GM03348 (cell line): ENCODE measurements at places on chromosomes 5 and 9.
A peak's percentile ranks its signal among the peaks of the same experiment; 100 is the strongest.

DNA sequence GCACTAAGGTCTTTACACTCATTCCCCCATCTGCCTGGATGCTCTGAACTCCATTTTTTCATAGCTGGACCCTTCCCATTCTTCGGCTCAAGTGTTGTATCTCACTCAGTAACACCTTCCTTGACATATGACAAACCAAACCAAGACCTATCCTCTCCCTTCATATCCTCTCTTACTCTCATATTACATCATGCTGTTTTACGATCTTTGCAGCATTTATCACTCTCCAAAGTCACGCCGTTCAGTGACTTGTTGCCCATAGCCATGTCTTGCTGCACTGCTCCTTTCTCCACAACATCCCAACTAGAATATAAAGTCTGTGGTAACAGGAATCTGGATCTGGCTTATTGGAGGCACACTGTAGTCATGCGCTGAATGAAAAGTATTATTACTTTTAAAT is 923.6 kb upstream of the DMAC1 start:
- DNase-seq: no peak

DNA sequence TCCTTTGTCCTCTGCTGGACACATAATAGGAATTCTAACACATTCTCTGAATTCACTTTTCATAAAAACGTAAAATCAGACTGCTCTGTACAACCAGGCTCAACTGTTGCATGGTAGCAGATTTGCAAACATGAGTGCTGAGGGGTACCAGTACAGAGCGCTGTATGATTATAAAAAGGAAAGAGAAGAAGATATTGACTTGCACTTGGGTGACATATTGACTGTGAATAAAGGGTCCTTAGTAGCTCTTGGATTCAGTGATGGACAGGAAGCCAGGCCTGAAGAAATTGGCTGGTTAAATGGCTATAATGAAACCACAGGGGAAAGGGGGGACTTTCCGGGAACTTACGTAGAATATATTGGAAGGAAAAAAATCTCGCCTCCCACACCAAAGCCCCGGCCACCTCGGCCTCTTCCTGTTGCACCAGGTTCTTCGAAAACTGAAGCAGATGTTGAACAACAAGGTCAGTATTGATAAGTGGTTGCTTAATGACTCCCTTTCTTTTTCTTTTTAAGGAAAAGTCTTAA is 11.1 kb downstream of the PIK3R1 start:
- no peak for DNase-seq

DNA sequence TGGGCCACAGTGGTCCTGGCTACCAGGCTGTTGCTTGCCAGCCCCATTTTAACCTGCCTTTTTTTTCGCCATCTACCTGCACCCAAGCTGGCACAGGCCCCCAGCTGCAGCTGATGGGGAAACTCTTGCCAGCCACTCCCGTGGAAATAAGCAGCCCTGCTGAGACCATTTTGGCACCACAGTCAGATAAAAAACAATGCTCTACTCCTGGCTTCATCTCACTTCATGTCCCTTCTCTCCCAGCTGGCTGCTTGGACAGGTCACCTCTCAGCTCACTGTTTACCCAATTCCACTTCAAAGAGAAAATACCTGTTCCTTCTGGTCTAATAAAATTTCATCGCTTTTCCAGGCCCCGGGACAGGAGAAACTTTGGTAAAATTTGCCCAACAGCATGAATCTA is 322.6 kb upstream of the SLC30A5 start:
- DNase-seq: no peak

GRCh38 chr5:181261320-181262049 is 542 bp upstream of the TRIM52 start:
- DNase-seq: peak; percentile 65

GRCh38 chr5:132458651-132459030 is 31.9 kb downstream of the IRF1 start:
- no peak for DNase-seq

GRCh38 chr9:109776391-109776790 is 3.6 kb upstream of the PALM2AKAP2 start:
- no peak for DNase-seq

- no peak for DNase-seq
These were observed 21.4 kb upstream of the LTC4S start for GRCh38 chr5:179772351-179772750.

DNA sequence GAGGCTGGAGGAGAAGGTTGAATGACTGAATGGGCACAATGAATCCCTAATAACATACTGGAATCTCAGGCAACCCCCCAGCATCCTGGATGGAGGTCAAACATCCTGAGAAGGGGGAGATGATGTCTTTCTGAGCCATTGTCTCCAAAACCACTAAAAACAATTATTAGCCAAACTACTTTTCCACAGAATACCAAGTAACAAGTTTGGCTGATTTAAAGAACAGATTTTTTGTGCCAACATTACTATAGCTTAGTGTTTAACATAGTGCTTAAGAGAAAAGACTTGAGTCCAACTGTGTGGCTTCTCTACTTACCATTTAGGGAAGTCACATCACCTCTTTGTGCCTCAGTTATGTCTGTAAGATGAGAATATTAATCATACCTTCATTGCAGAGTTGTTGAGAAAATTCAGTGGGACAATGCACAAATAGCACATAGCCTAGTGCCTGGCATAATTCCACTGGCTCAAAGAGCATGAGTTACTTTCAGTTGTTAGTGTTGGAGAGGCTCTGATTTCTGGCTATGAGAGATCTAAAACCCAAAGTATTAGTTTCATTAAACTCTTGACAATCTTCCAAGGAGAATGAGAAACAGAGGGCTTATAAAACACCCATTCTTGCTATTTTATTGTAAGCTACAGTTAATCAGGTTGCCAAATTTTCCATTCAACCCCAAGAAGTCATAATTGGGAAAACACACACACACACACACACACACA is 111.3 kb upstream of the NR3C1 start:
- DNase-seq: no peak

DNA sequence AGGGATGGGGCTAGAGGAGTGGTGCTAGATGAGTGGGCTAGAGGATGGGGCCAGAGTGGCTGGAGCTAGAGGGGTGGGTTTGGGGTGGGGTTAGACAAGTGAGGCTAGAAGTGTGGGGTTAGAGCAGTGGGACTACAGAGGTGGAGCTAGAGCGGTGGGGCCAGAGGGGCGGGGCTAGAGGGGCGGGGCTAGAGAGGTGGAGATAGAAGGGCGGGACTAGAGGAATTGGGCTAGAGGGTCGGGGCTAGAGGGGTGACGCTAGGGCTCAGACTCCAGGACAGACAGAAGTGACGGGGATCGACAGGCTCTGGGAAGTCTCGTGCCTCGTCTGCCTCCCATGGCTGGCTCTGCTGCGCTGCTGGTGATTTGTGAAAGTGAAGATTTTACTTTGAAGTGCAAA is 31.0 kb upstream of the TENT4A start:
- no peak for DNase-seq

GRCh38 chr9:71490810-71491209 is 277.5 kb downstream of the CEMIP2 start:
- peak; percentile 7 for DNase-seq

DNA sequence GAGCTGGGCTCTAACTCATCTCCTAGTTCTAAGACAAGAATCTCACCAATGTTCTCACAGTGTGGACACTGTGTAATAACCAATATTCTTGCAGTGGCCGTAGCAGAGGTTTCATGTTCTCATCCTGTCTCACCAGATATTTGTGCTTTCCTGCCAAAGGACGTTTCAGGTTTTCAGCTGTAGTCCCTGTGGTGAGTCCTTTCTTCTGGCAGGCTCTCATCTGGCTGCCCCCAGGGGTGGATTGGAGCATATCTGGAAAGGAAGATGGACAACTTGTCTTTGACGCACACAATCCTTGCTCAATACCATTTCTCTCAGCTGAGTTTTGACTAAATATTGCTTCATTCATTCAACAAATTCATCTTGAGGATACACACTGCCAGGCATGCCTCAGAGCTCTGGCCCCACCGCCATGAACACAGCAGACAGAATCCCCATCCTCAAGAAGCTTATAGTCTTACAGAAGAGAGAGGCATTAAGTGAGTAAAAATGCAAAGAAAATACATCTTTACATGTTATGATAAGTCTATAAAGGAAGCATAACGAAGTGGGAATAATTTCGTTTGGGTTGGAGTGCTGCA is 33.8 kb upstream of the NEURL1B start:
- DNase-seq: no peak

- DNase-seq: no peak
These were observed 23.0 kb downstream of the CDC14B start for GRCh38 chr9:96596601-96597111.

DNA sequence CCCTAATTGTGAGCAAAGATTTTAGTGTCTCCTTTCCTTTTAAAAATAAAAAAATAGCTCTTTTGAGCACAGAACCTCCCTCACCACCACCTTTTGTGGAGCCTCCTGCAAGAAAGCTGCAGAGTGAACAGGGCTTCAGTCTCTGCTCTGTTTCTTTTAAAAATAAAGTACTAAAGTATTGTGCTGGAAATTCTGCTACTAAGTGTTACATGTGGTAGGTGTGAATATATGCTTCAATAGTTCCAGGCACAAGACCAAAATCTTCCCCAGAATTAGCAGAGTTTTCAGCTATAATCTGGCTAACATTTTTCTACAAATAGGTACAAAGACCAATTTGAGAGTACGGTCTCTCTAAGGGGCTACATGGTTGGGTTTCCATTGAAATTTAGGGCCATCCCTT is 40.3 kb upstream of the NFIB start:
- DNase-seq: no peak

DNA sequence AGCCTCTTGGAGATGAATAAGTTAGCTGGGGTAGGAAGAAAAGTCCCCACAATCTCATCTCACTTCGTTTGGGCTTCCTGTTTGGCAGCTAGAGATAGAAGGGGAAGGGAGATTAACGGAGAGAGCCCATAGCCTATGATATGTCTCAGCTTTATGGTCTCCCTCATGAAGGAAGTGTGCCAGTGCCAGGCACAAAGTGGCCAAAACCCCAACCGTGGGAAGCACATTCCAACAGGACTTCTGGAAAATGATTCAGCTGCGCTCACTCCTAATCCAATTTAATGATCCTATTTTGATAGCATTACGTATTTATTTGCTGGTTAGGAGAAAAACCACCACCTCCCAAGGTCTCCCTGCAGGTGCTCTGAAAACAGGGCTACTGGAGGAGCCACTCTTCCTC is 303.1 kb upstream of the CLINT1 start:
- DNase-seq: no peak

DNA sequence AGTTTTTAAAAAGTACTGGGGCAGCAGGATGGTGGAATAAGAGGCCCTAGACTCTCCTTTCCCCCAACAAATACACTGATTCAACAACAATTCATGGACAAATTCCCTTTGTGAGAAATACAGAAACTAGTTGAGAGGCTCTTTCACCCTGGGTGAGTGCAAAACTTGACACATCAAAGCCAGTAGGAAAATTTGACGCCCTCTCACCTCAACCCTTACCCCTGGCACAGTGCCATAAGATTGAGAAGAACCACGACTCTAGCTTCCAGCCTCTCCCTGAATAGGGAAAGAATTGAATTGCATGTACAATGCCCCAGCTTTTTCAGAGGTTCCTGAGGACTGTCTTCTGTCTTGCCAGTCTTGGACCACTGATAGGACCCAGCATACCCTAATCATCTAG is 12.3 kb downstream of the KIF4B start:
- no peak for DNase-seq

- no peak for DNase-seq
These were observed 170.4 kb downstream of the EFNA5 start for GRCh38 chr5:107500347-107500746.

DNA sequence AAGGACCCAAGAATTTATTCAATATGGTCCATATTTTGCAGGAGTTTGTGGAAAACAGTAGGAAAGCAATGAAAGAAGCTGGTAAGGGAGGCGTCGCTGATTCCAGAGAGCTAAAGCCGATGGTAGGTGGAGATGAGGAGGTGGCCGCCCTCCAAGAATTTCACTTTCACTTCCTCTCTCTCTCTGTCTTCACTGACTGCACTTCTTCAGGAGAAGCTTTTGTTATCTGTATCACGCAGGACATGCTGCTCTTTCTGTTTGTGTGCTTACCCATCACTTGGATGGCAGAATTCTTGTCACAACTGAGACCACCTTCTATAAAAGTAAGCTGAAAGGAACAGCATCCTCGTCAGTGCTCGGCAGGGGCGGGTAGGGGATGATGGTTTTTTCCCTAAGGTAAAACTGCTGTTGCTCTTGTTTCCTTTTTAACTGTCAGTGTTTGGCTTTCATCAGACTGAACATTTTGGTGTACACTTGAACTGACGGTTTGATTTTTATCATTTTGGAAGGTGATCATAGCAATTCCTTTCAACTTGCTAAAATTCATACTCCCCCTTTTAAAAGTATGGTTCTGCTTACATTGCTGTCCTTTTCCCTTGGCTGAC is 62.4 kb upstream of the FSD1L start:
- DNase-seq: no peak

DNA sequence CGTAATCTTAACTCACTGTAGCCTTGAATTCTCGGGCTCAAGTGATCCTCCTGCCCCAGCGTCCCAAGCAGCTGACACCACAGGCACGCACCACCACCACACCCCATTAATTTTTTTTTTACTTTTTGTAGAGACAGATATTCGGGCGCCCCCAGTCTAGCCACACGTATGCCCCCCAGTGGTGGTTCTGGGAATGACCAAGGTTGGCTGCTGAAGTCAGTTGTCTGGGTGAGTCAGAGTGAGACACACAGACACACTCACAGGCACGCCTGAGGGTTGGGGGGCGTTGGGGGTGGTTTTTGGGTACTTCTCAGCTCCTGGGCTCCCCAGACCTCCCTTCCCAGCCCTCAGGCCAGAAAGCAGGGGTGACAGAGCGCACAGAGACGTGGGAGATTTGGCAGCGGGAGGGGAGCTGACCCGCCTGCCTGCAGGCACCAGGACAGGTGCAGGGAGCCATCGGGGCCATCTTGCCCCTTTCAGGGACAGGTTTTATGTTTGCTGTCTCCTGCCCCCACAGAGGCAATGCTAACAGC is 4.2 kb upstream of the ENTPD8 start:
- DNase-seq: peak; percentile 88

- DNase-seq: no peak
These were observed 14.9 kb downstream of the APBA1 start for GRCh38 chr9:69657269-69657668.

GRCh38 chr5:109685916-109686315 is 3.8 kb upstream of the MAN2A1 start:
- DNase-seq: no peak

GRCh38 chr5:32523625-32524024 is 61.7 kb upstream of the SUB1 start:
- DNase-seq: no peak

GRCh38 chr9:120894321-120895148 is 17.5 kb upstream of the PHF19 start:
- DNase-seq: peak; percentile 82
